ENCODE measurements at places on chromosomes 5 and 9. TPM values are rescaled to one million over a fixed set of nuclear protein-coding genes. Genes with fewer than 3 reads are reported as not detected.

Gene OTP
- 0.17 TPM for total RNA-seq

Gene CARTPT
- total RNA-seq, result not detected

Gene PKD2L2
- total RNA-seq, result not detected

Gene SETD9
- total RNA-seq, result 15.8 TPM

Gene PCDHGA9
- total RNA-seq, result 5.5 TPM

Gene LCN15
- total RNA-seq, result 1.9 TPM

Gene F2RL1
- 0.42 TPM for total RNA-seq

Gene DAPK1
- total RNA-seq, result 384 TPM

DNA sequence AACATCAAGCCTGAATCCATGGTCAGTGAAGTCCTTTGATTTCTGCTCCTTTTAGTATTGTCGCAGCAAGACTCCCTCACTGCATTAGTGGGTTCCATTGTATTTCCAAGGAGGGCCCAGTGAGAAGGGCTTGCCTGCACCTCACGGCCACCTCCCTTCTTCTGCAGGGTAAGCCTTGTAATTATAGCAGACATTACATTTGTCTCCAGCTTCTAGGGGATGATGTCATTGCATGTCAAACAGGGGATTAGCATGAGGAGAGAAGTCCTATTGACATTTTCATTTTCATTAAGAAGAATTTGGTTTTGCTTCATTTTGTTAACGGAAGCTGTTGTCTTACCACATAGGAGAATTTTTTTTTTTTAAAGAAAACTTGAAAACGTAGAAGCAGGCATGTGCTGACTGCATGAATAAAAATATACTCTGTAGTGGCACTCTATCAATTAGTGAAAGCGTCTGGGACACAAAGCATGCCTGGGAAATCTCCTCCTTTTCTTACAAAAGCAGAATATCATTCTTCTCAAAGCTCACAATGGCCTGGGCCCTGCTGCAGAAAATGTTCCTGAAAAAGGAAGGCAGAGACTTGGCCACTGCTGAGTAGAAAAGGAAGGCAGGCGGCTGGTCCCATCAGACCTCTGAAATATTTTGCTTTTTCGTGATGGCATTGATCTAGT lies 27.1 kb downstream of the MAP1B start:
- H3K4me1 ChIP-seq, result peaks cover 57% of the 10 kb centered on the region
- H3K36me3 ChIP-seq, result peaks cover 4% of the 10 kb centered on the region
- no peak for DNase-seq
- H3K27ac ChIP-seq, result peak overlapping the region; percentile 92
- peaks cover 7% of the 10 kb centered on the region for H3K27me3 ChIP-seq
- peak overlapping the region; percentile 75 for H3K4me3 ChIP-seq

- no peak overlapping the region for H3K27ac ChIP-seq
- DNase-seq, result no peak
- H3K27me3 ChIP-seq, result no peaks in the 10 kb centered on the region
- peaks cover 4% of the 10 kb centered on the region for H3K4me1 ChIP-seq
- H3K36me3 ChIP-seq, result no peaks in the 10 kb centered on the region
- no peak overlapping the region for H3K4me3 ChIP-seq
Observed at GRCh38 chr9:27489087-27489876, 34.8 kb upstream of the IFNK start.

GRCh38 chr9:33225319-33226147 lies 14.4 kb upstream of the SPINK4 start:
- H3K4me3 ChIP-seq, result no peak overlapping the region
- no peaks in the 10 kb centered on the region for H3K4me1 ChIP-seq
- no peaks in the 10 kb centered on the region for H3K36me3 ChIP-seq
- peak; percentile 45 for DNase-seq
- H3K27me3 ChIP-seq, result peaks cover 5% of the 10 kb centered on the region
- no peak overlapping the region for H3K27ac ChIP-seq

DNA sequence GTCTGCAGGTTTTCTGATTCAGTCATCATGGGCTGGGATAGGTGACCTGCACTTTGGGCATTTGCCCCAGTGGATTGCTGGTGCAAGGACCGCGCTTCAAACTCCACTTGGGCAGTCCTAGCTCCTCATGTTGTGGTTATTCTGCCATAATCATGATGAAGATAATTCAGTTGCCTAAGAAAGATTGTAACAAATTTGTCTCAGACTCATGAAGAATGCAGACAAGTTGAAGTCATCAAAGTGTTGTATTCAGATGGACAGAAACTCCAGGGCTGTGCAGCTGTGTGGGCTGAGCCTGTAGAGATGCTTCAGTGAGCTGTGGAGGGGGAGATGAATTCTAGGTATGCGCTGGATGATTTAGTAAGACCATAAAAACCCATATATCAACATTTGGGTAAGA lies 38.5 kb downstream of the TARS1 start:
- no peak overlapping the region for H3K4me3 ChIP-seq
- no peak overlapping the region for H3K27ac ChIP-seq
- no peak for DNase-seq
- H3K36me3 ChIP-seq, result no peaks in the 10 kb centered on the region
- H3K27me3 ChIP-seq, result peaks cover 2% of the 10 kb centered on the region
- peaks cover 3% of the 10 kb centered on the region for H3K4me1 ChIP-seq

- no peak overlapping the region for H3K4me3 ChIP-seq
- DNase-seq, result no peak
- H3K36me3 ChIP-seq, result no peaks in the 10 kb centered on the region
- H3K4me1 ChIP-seq, result peaks cover 14% of the 10 kb centered on the region
Observed at GRCh38 chr9:1053986-1054425, 3.8 kb downstream of the DMRT2 start.

- DNase-seq, result no peak
- H3K4me3 ChIP-seq, result no peak overlapping the region
- peak overlapping the region; percentile 72 for H3K27ac ChIP-seq
- no peaks in the 10 kb centered on the region for H3K27me3 ChIP-seq
Observed at GRCh38 chr5:115616472-115616871, 9.4 kb downstream of the TMED7 start.

DNA sequence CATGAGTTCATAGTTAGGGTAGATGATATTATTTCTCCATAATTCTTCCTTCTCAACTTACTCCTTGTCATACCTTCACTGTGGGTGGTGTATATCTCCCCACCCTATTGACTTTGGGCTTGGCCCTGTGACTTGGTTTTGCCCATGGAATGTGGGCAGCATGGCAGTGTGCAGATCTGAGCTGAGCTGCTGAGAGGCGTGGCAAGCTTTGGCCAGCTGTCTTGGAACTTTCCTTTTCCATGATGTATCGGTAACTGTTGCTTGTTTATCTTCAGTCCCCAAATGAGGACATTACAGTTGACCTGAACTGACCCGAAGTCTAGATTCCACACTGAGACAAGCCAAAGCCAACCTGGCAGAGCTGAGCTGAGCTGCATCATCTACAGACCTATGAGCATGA lies 70.4 kb downstream of the RALGPS1 start:
- no peak overlapping the region for H3K27ac ChIP-seq
- peaks cover 3% of the 10 kb centered on the region for H3K27me3 ChIP-seq
- H3K4me3 ChIP-seq, result no peak overlapping the region
- H3K4me1 ChIP-seq, result no peaks in the 10 kb centered on the region
- peaks cover 5% of the 10 kb centered on the region for H3K36me3 ChIP-seq

GRCh38 chr5:174720612-174721529 lies 3.5 kb upstream of the MSX2 start:
- H3K27me3 ChIP-seq, result peaks cover 24% of the 10 kb centered on the region
- H3K36me3 ChIP-seq, result no peaks in the 10 kb centered on the region
- H3K4me1 ChIP-seq, result peaks cover 25% of the 10 kb centered on the region

DNA sequence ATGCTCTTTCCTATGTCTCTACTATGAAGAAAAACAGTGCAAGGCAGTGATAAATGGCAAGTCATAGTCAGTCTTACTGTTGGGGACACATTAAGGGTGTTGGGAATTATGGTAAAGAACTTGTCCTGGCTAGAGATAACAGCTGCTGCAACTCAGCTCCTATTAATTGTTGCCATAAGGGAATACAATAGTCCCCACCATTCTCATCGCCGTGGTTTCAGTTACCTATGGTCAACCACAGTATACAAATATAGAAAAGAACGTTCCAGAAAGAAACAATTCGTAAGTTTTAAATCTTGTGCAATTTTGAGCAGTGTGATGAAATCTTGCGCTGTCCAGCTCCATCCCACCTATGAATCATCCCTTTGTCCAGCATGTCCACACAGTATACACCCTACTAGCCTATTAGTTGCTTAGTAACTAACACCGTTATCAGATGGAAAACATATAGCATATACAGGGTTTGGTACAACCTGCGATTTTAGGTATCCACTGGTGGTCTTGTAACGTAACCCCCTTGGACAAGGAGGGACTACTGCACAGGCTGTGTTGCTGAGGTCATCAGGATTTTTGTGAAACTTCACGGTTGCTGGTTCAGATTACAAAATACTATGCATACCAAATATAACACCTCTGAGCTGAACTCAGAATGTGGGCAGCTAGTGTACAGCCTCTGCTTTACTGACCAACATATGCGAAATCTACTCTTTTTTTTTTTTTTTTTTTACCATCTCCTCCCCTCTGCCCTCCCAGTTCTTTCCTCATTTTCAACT lies 53.5 kb downstream of the ZFR start:
- no peak for DNase-seq
- H3K27ac ChIP-seq, result peak overlapping the region; percentile 69

DNA sequence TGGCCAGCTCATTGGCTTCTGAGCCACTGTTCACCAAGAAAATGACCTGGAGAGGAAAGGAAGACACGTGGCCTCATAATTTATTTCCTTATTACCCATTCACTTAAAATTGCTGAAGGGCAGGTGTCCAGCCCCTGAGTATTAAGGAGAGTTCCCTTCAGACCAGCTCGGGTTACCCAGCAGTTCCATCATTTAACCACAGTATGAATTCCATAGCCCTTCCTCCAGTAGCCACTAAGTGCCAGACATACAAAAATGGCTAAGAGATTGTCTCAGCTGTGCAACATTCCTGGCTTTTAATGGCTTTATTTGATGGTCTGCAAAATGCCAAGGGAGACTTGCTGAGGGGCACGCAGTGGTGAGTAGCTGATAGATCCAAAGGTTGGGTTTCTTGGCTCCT lies 12.5 kb downstream of the AGXT2 start:
- H3K27ac ChIP-seq, result no peak overlapping the region
- H3K4me1 ChIP-seq, result peaks cover 2% of the 10 kb centered on the region
- H3K4me3 ChIP-seq, result no peak overlapping the region

DNA sequence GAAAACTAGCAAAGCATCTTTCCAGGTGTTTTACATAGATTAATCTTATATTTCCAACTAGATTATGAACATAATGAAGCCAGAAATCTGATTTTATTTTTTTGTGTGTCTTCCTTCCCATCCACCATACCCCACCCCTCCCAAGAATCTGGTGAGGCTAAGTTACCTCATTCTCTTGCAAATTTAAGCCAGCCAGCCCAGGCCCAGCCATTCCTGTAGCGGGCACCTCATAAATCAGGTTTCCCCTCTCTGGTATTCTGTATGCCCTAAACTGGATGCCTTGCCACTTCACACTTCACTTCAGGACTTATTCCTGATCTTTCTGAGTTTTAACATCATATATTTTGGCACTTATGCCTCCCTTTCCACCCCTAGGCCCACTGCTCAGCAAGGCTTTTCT lies 21.8 kb downstream of the C9 start:
- peaks cover 1% of the 10 kb centered on the region for H3K27me3 ChIP-seq
- H3K4me1 ChIP-seq, result no peaks in the 10 kb centered on the region
- DNase-seq, result no peak
- H3K36me3 ChIP-seq, result no peaks in the 10 kb centered on the region
- H3K4me3 ChIP-seq, result no peak overlapping the region

DNA sequence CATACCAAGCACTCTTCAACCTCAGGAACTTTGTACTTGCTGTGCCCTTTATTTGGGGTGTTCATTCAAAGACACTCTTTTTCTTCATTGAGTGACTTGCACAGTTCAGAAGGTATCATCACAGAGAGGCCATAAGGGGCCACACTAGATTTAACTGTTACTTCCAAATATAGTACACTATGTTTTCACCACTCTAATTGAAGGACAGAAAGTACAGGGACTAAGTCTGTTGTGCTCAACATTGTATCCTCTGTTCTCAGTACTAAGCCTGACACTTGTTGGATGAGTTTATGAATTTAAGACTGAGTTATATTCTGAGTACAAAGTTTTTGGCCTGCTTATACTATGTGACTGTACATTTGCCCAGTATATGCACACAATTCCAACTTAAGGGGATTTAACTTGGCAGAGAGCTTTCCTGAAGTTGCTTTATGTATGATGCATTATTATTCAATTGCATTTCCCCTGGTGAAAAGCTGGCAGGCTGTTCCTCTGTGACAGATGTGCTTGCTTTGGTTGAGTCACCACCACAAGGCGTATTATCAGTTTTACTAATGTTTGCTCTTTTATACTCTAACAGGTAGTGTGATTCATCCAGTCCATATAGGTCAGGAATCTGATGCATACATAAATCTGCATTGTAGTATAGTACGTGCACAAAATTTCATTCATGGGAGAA lies 714.8 kb downstream of the TLR4 start:
- peaks cover 12% of the 10 kb centered on the region for H3K4me1 ChIP-seq
- H3K27me3 ChIP-seq, result no peaks in the 10 kb centered on the region
- no peak overlapping the region for H3K4me3 ChIP-seq

- no peaks in the 10 kb centered on the region for H3K27me3 ChIP-seq
- DNase-seq, result no peak
- H3K27ac ChIP-seq, result no peak overlapping the region
Observed at GRCh38 chr5:35320029-35320428, 89.7 kb upstream of the PRLR start.

DNA sequence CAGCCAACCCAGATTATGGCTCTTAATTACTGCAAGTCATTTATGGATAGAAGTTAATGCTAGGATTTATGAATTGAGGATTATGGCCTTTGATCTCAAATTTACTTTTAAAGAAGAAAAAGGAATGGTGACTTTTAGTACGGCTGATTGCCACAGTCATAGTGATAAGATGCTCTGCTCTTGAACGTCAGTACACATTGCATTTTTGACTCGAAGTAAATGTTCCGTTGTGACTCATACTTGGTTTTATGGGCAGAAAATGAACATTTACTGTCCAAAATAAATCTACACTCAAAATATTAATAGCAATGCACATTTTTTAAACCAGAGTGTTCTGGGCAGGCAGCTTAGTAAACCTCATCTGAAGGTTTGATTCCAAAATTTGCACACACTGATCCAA lies 830 bp downstream of the ADAMTSL1 start:
- H3K4me1 ChIP-seq, result peaks cover 13% of the 10 kb centered on the region
- H3K27ac ChIP-seq, result no peak overlapping the region
- H3K4me3 ChIP-seq, result no peak overlapping the region
- H3K36me3 ChIP-seq, result peaks cover 1% of the 10 kb centered on the region
- H3K27me3 ChIP-seq, result no peaks in the 10 kb centered on the region

DNA sequence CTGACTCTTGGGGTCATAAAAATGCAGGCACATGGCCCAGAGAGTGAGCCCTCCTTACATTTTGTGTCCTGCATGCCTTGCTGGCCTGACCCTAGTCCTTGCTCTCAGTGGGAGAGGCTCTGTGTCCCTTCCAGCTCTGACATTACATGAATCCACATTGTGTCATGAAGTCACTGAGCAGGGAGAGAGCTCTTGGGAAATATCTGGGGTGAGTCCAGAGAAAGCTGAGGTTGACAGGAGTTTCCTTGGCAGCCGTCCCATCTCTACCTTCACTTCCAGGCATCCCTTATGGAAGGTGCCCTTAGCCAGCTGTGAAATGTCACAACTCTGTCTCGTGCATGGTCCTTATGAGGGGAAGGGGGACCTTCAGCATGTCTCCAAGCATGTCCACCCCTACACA lies 41.0 kb downstream of the FAT2 start:
- no peak for DNase-seq
- H3K4me1 ChIP-seq, result no peaks in the 10 kb centered on the region
- H3K27ac ChIP-seq, result no peak overlapping the region
- H3K27me3 ChIP-seq, result no peaks in the 10 kb centered on the region
- H3K4me3 ChIP-seq, result no peak overlapping the region
- H3K36me3 ChIP-seq, result no peaks in the 10 kb centered on the region

- H3K4me1 ChIP-seq, result peaks cover 73% of the 10 kb centered on the region
- H3K36me3 ChIP-seq, result no peaks in the 10 kb centered on the region
- H3K27ac ChIP-seq, result peak overlapping the region; percentile 88
- peaks cover 14% of the 10 kb centered on the region for H3K27me3 ChIP-seq
- H3K4me3 ChIP-seq, result peak overlapping the region; percentile 74
Observed at GRCh38 chr9:131695836-131696460, 43.9 kb downstream of the RAPGEF1 start.
